Choroid plexus epithelial cell (primary cell): ENCODE measurements at places on chromosomes 5 and 9.

DNA sequence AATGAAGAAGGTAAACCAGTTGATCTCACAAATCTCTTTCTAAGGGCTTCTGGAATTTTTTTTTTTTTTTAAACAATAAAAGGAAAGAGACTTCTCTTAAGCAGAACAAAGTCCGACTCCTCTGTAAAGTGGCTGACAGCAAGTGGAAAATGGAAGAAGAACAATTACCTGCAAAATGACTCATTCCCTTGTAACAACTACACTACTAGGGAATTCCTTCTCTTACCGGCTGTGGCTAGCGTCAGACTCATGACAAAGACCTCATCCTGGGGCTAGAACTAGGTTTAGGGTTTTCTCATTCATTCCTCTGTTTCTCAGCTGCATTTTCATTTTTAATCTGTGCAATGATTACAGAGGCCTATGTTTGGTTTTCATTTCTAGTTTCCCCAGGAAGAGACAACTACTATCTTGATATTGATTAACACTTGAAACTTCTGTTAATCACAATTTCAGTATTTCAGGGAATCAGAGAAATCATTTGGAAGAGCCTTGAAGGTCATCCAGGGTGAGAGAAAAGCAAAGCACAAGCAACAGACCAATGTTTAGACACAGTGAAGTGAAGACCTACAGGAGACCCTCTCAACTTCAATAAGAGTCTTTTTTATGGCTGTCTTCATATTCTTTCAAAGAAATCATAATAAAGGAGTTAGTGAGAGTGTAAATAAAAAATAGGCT lies 437.9 kb downstream of the RAB3C start:
- DNase-seq: peak; percentile 57

DNA sequence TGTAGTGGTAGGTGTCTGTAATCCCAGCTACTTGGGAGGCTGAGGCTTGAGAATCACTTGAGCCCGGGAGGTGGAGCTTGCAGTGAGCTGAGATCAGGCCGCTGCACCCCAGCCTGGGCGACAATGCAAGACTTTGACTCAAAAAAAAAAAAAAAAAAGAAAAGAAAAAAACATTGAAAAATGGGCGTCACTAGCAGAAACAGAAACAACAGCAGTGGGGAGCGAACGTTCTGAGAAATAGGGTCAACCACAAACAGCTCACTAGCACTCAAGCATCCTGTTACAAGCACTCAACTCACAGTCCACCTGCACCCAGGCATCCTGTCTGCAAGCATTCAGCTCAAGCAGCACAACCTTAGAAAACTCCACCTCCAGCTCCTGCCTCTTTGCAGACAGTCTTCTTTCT lies 17.2 kb downstream of the TRIM14 start:
- DNase-seq: peak; percentile 72

DNA sequence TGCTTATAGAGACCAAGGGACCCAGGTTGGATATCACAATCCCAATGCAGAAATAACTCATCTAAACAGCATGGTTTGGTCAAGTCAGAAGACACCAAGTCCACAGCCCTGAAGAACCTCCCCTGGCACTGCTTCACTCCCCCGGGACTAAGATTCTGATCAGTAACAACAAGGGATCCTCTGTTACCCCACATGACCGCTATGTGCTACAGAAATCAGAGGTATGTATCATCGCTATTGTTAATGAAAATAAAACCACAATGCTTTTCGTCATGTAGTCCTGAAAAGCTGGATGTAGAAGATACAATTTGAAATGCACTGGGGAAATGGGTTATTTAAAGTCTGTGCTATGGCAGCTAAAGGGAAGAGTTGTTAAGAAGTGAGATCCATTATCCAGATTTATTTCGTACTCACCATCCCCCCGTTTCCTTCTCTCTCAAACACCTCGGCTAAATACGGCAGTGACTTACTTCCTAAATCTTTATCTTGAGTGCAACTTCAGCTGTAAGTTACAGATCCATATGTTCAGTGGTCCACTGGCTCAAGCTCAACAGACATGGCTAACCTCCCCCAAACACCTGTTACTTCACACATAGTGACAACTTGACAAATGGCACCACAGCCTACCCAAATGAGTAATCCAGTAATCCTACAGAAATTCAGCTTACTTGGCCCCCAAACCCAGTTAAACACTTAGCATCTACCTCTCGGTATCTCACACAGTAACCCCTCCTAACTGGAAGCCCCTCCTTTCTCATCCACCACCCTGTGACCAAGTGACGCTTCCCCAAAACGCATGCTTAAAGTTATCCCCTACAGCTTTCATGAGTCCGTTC lies 129.2 kb downstream of the MYO10 start:
- DNase-seq: no peak

DNA sequence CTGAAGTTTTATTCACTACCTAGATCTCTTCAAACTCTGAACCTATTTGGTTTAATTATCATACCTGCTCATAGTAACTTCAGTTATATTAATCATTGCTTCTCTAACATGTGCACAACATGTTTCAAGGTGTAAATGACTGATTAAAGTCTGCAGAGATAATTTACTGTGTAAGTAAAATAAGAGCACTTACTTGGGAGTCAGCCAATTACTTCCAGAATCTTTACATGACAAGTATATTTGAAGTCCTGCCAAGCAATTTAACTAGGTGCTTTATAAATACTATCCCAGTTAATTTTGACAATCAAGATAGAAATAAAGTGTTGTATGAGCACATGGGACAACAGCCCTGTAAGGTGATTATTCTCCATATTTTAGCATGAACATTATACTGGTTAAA lies 109.9 kb downstream of the RFX3 start:
- no peak for DNase-seq

DNA sequence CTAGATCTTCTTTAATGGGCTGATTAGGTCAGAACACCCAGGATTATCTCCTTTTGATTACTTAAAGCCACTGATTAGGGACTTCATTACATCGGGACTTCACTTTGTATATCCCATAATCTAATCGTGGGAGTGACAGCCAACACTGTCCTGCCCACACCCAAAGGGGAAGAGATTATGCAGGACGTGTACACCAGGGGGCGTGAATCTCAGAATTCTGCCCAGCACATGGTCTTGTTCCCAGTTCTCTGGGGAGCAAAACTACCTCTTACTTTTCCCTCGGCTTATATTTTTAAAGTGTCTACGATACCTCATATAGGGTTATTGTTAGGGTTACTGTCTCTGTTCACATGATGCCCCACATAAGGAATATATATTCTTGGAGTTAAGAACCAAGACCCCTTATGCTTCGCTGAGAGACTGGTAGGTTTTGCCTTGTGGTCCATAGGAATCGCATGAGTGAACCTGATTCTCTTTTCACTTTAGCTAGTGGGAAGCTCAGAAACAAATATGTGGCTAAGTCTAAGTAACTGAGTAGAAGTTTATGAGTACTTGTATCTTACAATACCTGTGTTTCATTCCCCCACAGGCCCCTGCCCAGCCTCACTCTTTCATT lies 192.7 kb downstream of the GNA14 start:
- DNase-seq: no peak

DNA sequence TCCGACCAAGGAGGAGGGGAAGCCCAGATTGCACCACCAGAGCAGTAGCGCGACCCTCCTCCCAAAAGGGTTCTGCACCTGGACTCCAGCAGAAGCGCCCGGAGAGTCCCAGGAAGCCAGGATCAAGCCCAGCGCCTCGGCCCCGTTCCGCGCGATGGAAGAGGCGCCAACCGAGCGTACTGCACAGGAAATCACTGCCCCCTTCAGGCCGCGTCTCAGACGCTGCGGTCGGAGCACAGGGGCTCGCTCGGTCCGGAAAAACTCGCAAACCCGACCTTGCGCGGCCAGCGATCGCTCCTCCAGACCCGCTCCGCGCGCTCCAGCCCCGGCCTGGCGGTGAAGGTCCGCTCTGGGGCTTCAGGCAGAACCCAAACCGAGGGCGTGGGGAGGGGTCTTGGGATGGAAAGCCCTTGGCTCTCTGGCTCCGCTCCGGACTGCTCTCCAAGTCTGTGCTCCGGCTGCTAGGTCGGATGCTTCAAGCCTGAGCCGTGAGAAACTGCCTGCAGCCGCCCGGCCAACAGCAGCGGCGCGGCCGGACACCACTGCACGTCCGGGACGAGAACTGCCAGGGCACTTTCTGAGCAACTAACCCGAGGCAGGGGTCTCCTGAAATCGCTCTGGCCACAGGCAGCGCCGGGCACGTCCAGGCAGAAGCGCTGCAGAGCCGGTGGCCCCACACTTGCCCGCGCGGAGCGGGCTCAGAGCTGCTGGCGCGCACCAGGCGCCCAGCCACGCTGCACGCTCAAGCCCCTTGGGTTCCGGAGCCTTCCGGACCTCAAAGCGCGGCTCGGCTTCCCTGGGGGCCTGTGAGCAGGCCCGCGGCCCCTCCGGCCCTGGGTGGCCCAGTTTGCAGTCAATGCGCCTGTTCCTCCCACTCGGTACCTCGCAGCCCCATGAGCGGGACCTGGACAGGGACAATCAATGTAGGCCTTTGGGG lies 1.3 kb downstream of the GABBR2 start:
- DNase-seq: peak; percentile 80

DNA sequence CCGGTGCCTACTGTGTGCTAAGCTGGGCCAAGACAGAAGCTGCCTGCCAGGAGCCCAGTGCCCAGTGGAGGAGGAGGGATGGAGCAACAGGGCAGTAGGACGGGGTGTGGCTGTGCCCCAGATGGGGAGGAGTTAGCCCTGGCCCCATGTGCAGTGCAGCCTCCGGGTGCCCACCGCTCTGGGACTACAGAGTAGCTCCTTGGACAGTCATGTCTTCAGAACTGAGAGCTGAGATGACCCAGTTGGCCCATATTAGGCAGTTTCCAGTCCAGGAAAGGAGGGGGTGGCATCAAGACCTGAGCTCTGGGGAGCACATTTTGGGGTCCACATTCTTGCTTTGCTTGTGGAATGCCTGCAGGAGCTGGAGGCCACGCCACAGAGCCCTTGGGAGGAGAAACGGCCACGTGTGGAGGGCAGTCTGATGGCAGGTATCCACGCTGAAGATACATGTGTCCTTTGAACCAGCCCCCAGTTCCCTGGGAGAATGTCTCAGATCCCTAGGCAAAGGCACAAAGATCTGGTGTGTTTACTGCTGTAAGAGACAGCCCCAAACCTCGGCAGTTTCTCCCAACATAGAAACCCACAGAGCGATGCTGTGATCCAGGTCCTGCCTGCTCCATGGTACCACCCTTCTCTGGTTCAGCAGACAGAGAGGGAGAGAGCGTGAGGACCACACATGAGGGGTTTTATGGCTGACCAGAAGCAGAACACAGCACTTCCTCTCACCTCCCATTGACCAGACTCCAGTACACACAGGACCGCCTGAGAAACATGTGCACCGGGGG lies 46.8 kb upstream of the FCN1 start:
- DNase-seq: no peak

GRCh38 chr9:104849023-104849422 lies 78.9 kb downstream of the ABCA1 start:
- peak; percentile 39 for DNase-seq

- DNase-seq: peak; percentile 80
Observed at GRCh38 chr5:177005619-177006264, 837 bp downstream of the UIMC1 start.

- DNase-seq: no peak
Observed at GRCh38 chr5:85651731-85652130, 966.0 kb upstream of the COX7C start.

GRCh38 chr9:29213417-29214153 lies 1640.3 kb upstream of the C9orf72 start:
- DNase-seq: no peak
